ENCODE measurements at places on chromosomes 16 and 17.

DNA sequence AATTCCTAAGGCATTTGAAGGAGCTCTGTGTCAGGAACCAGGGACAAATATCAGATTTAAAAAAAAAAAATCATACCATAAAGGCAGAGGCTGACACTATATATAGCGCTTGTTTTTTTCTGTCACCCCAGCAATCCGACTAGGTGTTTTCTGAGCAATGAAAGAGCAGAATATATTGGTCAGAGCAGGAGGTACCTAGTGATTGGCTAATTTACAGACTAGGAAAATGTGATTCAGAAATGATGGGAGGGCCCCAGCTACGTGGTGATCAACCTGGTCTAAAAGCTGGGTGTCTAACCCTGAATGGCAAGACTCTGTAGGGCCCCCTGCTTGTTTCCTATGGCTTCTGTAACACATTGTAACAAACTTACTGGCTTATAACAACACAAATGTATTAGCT lies 195.5 kb upstream of the XYLT1 start:
- no peak for DNase-seq

DNA sequence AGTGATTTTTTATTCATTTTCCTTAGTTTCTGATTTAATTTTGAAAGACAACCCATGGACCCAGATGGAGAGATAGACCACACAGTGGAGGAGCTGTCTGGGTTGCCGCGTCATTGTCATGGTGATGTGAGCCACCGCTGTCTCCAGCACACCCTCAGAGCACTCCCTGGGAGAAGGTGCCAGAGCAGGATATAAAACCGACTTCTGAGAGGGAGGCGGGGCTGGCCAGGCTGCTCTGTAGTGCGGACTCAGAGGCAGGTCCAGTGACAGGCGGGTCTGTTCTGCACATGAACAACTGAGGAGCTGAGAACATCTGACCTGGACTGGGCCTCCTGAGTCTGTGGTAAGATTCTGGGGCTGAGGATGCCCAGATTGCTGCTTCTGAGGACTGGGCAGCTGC lies 216.3 kb upstream of the NLRP1 start:
- DNase-seq: no peak

GRCh38 chr16:20868890-20869289 lies 31.3 kb downstream of the DCUN1D3 start:
- no peak for DNase-seq

- DNase-seq: no peak
Observed at GRCh38 chr16:2848933-2849725, 8.8 kb downstream of the PRSS22 start.

DNA sequence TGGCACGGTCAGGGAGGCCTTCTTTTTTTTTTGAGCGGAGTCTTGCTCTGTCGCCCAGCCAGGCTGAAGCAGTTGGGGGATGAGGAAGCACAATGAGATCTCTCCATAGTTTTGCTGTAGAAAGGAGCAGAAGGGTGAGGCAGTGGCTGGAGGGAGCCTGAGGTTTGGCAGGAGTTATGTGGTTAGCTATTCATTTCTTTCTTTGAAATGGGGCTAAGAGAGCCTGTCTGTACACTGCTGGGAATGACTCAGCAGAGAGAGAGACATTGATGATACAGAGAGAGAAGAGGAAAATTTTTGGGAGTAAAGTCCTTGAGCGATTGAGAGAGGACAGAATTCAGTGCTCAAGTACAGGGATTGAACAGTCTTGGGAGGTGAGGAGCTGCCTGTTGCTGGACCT lies 22.1 kb downstream of the NOS2 start:
- no peak for DNase-seq

DNA sequence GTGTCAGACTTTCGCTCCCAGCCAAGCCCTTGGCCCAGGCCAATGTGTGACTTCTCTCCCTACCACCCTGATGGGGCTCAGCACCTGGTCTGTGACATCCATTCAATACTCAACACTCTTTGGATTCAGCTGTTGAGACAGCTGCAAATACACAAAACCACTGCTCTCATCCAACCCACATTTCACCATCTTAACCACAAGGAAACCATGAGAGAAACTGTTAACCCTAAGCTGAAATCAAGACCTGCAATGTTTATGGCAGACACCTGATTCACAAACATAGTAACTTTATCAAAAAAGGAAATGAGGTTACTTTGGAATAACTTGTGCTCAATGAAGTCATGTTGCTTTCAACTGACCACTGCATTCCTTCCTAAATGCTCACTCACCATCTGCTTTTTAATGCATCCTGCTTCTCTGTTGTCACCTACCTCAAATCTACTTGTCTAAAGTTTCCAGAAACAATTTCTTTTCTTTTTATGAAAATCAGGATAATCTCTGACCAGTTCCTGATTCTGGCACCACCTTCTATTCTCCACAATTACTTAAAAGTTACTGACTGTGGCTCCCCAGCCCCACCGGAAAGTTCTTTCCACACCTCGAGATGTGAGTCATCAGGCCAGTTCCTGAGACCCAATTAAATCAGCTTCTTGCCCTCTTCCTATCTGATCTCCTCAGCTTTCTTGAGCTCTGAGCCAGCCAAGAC lies 88.2 kb downstream of the NOG start:
- no peak for DNase-seq

Data from activated T-cell treated with anti-CD3 and anti-CD28 coated beads, Interleukin-2, amount 50 U/mL, for 24 hours (primary cell).